ENCODE measurements at places on chromosomes 3 and 15.

GRCh38 chr15:31135523-31135922 lies 34.0 kb upstream of the TRPM1 start:
- DNase-seq, result no peak

GRCh38 chr15:93800805-93801204 lies 430.6 kb upstream of the MCTP2 start:
- no peak for DNase-seq

GRCh38 chr3:154571553-154572226 lies 141.7 kb upstream of the GPR149 start:
- peak; percentile 71 for DNase-seq

- DNase-seq, result no peak
Observed at GRCh38 chr3:71601811-71602210, 18.3 kb upstream of the FOXP1 start.

DNA sequence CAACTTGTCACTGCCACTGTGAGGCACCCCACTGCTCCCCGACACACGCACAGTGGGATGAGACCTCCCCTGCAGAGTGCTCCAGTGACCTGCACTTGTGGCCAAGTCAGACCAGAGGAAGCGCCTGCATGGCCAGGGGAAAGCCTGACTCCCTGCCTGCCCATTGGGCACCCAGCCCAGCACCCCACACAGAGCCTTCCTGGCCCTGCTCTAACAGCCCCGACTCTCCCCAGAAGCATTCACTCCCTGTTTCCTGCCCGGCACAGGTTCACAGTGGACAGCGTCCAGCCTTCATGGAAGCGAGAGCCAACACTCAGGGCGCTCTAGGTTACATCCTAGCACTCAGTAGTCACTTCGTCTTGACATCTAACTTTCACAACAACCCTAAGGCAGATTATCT lies 27.8 kb downstream of the RBPMS2 start:
- no peak for DNase-seq

- no peak for DNase-seq
Observed at GRCh38 chr3:46082849-46083248, 55.6 kb upstream of the XCR1 start.

DNA sequence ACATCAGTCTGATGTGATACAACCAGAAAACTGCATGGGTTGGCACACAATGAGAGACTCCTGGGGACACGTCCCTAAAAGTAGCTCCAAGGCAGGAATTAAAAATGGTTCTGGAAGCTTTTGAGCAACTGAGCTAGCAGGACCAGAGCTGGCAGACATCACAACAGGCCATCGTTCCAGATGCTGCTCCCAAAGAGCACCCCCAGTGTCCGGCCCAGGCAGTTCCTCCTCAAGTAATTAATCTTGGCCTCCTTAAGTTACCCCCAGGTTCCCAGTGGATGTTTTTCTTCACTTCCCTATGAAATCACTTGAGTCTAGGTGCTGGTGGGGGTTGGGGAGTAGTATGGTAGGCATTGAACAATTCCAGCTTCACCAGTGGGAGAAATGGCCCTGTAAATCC lies 711.6 kb downstream of the MECOM start:
- DNase-seq, result no peak

GRCh38 chr3:120274739-120275167 lies 10.3 kb downstream of the GPR156 start:
- peak; percentile 48 for DNase-seq

DNA sequence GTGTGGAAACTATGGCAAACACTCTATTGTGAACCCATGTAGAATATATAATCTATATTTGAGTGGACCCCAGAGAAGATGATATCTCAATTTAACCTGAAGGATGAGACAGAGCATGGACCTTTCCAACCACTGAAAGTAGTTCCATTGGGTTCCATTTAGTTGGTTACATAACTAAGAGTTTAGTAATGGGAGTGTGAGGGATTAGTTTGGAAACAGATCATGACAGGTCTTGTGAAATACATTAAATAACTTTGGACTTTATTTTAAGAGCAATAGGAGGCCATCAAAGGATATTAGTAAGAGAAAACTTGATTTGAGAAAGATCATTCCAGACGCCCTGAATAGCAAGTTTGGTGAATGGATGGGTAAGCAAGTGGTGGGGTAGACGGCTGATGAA lies 487.2 kb upstream of the ROBO2 start:
- no peak for DNase-seq

DNA sequence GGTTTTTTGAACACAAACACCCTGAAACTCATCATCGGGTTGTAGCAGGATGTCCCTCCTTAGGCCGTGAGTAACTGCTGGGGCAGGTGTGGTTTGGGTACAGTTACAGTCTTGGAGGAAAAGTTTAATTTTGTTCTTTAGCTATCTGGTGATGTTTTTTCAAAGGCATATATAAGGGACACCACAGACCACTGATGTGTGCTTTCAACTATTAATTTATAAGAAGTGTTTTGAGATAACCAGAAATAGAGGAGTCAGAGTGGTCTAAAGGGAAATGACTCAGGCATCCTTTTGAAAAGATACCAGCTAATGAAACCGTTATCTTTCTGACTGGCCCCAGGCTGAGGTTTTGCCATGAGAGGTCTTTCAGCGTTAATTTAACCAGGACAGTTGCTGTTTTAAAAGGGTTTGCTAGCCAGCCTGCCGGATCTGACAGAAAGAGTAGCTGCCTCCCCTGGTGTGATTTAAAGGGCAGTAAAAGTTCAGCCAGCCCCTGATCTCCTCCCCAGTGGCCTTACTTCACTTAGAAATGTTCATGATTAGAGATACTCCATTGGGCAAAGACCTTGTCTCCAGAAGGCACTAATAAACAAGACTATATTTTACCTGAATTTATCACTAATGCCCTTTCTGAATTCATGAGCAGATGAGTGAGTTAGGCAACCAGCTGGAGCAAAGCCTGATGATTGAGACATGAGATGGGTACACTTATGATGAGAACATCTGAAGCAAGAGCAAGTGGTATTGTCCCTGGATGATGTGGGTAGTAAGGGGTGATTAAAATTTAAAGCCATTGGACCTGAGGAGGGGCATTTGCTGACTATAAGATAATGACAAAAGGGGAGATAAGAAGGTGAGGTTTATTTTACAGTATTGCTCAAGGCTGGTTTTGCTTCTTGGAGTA lies 482.5 kb upstream of the TBL1XR1 start:
- peak; percentile 67 for DNase-seq

DNA sequence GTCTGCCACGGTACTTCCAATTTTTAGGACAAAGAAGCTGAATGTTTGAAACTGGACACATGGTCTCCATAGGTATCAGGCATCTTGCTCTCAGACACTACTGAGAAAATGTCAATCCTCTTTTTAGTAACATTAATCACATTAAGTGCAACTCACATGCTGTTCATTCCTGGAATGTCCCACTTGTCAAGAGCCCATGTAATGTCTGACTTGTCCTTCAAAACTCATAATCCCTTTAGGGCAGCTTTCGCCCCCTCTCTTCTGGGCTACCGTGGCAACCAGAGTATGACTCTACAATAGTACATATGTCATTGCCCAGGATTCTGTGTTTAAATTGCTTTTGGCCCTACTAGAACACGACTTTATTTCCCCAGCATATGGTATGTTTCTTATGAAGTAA lies 12.3 kb downstream of the NUDT16 start:
- no peak for DNase-seq

- no peak for DNase-seq
Observed at GRCh38 chr3:19931180-19931692, 2.8 kb downstream of the EFHB start.

- peak; percentile 70 for DNase-seq
Observed at GRCh38 chr3:66822186-66823008, 175.7 kb upstream of the KBTBD8 start.

DNA sequence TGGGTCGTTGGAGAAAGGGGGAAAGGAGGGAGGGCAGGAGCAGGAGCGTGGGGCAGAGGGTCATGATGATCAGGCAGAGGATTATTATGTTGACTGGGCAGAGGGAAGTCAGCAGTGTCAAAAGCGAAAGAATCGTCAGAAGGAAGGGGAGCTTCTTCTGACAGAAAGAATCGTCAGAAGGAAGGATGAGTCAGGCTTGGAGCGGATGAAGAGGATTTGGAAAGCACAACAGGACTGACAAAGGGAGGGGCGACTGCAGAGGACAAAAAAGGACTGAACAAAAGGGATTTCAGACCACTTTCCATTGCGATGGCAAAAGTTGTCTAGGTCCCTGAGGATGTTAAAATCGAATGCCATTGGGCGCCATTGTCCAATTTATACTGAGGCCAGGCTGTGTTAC lies 1053.5 kb downstream of the SI start:
- DNase-seq, result no peak

- DNase-seq, result peak; percentile 26
Observed at GRCh38 chr3:49500732-49501609, 30.9 kb downstream of the DAG1 start.

GRCh38 chr3:166013073-166013679 lies 176.0 kb upstream of the BCHE start:
- peak; percentile 80 for DNase-seq

DNA sequence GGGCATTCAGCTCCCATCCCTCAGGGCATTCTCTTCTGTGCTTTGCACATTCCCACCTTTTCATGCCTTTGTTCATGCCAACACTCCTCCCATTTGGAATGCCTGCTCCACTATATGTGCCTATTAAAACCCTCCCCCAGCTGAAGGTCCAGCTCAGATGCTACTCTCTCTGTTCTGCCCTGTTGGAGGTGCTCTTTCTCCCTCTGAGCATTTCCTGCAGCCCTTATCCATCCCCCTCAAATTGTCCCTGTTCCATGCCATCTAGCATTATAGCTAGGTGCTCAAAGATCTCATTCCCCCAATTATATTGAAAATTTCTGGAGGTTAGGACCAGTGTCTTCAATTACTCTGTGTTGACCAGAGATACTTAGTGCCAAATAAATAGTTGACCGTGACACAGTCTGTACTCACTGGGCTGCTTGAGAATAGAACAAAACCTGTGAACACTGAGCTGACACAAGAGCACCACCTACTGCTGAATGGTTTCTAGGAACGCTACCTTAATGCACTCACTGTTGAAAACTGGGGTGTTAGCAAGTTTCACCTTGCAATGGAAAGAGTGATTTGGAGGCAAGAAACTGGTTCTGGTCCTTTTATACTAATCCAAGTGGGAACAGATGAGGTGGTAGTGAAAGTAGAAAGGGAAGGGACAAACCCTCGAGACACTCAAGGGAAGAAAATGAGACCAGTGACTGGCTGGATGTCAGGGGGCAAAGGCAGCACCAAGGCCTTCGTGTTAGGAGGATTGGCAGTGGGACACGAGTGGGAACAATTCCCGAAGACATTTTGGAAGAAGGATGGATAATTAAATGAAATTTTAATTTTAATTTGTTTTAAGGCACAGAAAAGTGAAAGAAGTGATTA lies 289.8 kb upstream of the ROPN1 start:
- DNase-seq, result peak; percentile 63

GRCh38 chr15:65233696-65234095 lies 22.4 kb upstream of the CILP start:
- DNase-seq, result no peak

DNA sequence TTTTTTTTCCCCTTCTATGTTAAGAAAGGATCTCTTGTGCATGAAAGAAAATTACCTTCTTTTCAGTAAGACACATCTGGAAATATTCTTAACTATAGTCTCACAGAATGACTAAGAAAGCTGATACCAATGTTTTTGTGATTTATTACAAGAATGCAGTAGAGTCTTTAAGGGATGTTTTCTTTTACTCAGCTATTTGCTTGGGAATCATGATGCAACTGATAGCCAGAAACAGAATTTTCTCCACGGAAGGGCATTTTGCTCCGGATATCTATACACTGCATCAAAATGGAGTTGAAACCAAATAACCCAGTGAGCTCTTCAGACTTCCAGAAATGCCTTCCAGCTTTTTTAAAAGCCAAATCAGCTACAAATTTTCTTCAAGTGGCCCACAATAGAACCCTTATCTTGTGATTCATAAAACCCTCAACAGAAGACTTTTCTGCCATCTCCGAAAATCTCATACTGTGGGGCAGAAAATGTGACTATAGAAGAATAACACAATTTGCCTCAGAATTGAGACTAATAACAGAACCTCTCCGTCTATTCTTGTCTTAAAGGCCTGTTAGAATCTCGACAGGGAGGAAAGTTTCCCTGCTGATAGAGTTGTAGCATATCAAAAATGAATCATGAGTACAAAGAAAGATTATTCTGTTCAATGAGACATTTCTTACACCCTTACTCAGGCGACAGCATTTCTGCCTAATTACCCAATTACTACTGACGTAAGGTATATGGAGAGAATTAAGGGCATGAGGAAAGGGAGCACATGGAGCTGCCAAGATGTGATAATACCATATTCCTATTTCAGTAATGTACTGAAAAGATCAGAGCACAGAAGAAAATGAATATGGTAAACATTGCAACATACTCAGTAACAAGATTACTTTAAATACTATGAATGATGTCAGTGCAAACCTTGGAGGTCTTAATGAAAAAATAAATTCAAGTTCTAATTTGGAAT lies 900.1 kb downstream of the ROBO1 start:
- DNase-seq, result peak; percentile 53

GRCh38 chr3:192371870-192372400 lies 355.4 kb downstream of the FGF12 start:
- peak; percentile 19 for DNase-seq

DNA sequence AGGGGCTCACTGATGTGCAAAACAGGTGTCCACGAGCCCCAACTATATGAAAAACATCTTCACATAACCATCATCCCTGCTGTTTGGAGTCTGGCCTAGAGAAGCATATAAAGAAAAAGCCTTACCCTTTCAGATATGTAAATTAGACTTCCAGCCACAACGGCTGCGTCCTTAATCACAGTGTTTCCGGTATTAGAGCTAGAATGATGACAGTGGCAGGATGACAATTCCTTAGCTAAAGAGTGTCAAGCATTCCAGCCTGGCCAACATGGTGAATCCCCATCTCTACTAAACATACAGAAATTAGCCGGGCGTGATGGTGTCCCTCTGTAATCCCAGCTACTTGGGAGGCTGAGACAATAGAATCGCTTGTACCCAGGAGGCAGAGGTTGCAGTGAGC lies 19.5 kb upstream of the SAMD7 start:
- no peak for DNase-seq

- DNase-seq, result no peak
Observed at GRCh38 chr15:95162967-95163531, 931.7 kb downstream of the MCTP2 start.

DNA sequence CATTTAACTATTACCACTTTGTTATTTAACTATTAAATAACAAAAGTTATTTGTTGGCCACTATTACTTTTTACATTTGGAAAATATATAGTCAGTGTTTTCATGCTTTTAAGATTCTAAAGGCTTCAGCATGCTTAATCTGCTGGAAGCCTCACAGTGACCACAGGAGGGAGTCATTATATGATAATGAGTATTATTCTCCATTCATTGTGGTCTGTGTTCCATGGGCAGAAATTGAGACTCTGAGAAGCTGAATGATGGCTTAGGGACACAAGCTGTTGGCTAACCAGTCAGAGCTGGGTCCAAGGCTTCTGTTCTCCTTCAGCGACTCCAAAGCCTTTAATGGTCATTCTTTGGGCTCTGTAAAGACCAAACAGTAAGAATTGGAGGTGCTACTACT lies 64.7 kb downstream of the BFSP2 start:
- DNase-seq, result peak; percentile 67

GRCh38 chr3:68363796-68364195 lies 568.6 kb downstream of the TAFA4 start:
- peak; percentile 48 for DNase-seq

- DNase-seq, result no peak
Observed at GRCh38 chr3:169390741-169391305, 272.7 kb downstream of the MECOM start.

Data from eye (tissue), 1 donor.